MM.1S (cell line): ENCODE measurements at places on chromosomes 2 and 18.

DNA sequence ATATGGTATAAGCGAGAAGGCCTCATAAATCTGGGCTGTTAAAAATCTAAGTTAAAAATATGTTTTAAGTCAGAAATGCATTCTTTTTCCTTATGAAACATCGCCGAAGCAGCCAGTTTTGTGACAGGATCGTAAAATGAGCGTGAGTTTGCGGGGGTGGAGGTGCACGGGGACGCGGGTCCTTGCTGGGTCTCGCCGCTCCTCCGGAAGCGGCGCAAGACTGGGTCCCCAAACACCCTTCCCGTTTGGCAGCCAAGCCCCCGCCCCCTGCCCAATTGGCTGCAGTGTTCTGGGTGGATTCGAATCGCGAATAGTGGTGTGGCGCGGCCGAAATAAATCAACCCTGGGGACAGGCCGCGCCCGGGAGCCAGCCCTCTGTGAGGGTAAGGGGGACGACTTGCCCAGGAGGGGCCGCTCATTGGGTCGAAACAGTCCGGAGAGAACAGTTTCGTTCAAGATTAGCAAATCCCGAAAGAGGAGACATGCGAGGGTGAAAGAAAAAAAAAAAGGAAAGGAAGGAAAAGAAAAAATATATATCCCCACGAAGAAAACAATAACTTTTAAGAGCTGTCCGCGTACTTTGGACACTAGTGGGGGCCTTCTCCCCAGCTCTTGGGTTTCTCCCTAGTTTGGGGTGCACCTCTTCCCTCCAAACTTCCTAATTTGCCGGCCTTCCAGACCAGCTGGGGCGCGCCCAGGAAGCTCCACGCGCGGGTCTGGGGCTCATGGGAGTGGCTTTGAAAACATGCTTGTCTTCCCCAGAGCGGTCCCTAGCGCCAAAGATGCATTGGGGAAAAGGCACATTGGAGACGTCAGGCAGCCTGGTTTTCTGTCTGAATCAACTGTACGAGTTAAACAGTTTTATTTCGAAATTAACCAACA is 3.1 kb upstream of the GATA6 start:
- no peak for DNase-seq

DNA sequence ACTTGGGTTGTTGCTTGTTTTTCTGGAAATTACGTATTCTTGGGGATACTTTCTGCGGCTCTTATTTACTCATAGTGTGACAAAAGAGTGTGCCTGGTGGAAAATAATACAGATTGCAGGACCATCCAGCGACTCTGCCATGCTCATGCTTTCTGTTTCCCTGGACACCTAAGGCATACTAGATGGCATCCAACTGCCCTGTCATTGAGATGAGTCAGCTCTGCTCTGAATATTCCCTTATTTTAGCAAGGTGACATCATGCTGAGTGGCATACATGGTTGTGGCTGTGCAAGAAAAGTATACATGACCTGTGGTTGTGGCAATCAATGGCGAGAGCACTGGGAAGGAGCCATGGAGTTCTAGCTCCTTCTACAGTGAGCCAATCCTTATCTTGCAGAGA is 471.0 kb downstream of the TMEM182 start:
- no peak for DNase-seq

- no peak for DNase-seq
These were observed 264.9 kb downstream of the MREG start for GRCh38 chr2:215748446-215748845.

DNA sequence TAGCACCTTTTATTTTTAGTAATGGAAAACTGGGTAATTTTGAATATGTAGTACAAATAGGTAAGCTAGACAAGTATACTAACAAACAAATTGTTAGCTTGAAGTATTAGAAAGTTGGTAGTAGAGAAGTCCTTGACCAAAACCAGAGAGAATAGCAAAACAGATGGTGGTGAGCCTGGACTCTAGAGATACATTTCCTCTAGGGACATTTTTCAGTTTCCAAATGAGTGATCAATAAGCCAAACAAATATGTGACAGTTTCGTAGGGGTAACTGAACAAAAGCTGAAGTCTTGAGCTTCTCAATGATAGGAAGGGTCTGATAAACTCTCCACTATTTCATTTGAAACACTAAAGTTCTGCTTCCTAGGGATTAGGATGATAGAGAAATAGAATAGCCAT is 692.0 kb upstream of the FAM98A start:
- no peak for DNase-seq

DNA sequence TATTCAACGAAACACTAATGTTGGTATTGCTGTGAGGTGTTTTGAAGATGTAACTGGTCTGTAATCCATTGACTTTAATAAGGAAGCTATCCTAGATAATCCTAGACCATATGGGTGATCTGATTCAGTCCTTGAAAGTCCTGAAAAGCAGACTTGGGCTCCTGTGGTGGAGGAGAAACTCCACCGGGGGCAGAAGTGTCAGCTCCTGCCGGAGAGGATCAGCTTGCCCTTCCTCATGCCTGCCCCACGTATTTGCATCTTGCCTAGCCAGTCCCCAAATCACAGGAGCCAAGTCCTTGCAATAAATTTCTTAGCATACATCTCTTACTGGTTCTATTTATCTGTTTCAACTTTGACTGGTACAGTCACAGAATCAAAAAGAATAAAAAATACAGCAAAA is 144.2 kb upstream of the DLGAP1 start:
- DNase-seq = peak; percentile 9

DNA sequence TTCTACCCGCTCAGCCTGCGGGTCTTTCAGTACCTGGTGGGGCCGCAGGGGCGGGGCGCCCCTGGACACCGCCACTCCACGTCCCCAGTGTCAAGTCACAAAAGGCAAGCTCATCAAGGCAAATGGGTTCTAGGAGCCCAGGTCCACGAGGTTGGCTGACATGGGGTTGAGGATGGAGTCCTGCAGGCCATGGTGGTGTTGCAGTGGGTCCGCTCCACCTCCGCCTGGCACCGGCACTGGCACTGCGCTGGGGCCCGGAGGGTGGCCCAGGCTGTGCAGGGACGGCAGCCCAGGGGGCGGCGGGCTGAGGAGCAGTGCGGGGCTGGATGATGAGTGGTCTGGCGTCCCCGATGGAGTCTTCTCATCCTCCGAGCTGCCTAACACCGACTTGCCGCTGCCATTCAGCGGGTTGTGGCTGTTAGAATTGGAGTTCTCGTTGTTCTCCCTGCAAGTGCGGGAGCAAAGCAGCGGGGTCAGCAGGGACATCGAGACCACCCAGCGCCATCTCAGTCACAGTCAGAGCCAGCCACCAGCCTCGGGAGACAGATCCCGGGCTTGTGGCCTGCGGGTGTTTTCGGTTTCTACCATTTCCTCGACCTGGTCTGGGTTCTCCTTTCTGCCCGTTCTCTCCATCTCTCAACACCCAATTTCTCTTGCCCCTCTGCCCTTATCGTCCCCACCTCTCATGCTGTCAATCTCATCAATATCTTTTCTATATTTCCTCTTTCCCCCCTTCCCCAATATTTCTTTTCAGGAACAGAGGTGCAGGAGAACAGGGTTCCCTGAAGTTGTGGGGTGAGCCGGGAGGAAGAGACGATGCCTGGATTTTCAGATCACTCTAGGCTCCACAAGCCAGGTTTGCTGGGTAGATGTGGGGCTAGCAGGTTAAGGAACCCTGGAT is 3.0 kb downstream of the SIX2 start:
- DNase-seq = no peak

DNA sequence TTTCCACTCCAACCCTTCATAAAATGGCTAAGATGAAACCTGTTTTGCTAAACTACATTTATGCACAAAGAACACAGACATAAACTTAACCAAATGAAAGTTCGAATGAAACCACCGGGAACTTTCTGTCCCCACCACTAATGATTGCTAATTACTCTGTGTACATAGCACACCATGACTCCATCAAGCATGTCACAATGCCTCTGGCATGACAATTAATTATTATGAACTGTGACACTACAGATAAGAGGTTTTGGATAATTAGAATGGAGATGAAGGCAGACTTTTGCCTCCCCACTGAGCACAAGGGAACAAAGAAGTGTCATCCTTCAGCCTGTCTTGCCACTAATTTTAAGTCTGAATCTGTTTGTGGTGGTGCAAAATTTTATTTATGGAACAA is 1.5 kb downstream of the DAPL1 start:
- DNase-seq = no peak

DNA sequence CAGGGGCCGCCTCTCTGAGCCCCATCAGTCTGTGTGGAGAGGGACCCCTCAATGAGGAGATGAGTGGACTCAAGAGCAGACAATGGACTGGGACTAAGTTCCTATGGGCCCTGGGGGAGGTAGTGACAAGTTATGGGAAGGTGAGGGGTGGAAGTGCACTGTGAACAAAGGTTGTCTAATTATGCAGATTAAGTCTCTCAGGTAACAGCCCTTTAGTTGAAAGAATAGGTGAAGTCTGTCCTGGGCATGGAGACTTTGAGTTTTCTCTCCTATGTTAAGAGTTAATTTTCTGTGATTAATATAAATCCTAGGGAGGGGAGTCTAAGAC is 243.8 kb downstream of the FAM210A start:
- no peak for DNase-seq
